CD4-positive, alpha-beta T cell (primary cell): ENCODE measurements at places on chromosomes 11 and 22. TPM values are rescaled to one million over a fixed set of nuclear protein-coding genes. Genes with fewer than 3 reads are reported as not detected.

GRCh38 chr11:113705871-113706655, at the start of gene TMPRSS5:
TSS of gene TMPRSS5 (minus strand) at chr11:113706308. CDS start at chr11:113706224, 84 bp downstream.
- no peak for DNase-seq

DNA sequence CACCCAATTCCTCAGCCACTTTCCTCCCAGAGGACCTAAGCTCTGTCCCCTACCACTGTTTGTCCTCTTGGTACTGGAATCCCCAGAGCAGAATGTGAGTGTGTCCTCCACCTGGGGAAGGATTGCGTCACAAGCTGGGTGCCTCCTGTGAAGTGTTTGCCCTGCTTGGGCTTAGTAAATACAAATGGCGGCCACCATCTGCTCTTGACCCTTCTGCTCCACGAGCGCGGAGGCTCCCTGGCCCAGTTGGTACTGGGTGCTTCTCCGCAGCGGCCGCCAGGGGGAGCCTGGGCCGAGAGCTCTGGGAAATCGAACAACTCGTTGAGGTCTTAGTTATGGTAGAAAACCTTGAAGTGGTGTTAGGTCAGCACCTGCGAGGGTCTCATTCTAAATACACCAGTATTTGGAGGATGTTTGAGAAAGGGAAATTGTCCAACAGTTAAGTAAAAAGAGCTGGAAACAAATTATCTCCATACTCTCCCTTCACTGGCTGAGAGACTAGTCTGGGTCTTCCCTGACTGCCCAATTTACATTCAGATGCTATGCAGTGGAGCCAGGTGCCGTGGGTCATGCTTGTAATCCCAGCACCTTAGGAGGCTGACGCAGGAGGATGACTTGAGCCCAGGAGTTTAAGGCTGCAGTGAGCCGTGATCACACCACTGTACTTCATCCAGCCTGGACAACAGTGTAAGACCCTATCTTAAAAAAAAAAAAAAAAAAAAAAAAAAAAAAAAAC, 74.6 kb upstream of the TEAD1 start:
- DNase-seq = peak; percentile 45

- DNase-seq = no peak
Measured at GRCh38 chr22:50656122-50657070, 16.2 kb upstream of the SHANK3 start.

DNA sequence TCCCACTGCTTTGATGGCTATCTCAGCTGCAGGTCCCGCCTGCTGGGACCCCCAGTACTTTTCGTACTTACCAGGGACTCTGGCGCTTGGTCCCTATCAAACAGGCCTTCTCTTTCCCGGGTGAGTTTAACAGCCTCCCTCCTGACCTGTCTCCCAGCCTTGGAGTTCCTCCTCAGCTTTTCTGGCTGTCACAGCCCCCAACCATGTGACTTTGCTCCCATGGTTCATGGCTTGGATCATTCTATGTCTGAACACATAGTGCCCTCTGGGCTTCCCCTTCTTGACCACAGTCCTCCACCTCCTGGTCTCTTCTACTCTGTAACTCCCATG, 56.9 kb downstream of the PARVA start:
- DNase-seq = no peak

DNA sequence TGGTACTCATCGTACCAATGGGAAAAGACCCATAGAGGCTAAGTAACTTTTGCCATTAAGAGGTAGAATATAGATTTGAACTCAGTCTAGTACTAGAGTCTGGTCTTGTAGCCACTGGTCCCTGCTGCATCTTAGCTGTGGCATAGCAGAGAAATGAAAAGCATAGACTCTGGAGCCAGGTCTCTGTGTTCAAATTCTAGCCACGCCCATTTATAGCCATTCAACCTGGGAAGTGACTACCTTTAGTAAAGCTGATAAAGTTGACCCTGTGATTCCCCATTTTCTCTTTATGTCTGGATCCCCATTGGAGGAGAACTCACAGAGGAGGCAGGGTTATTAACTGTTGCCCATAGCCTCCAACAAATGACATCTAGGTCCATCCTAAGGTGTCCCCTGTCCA, 113.6 kb downstream of the ME3 start:
- no peak for DNase-seq

DNA sequence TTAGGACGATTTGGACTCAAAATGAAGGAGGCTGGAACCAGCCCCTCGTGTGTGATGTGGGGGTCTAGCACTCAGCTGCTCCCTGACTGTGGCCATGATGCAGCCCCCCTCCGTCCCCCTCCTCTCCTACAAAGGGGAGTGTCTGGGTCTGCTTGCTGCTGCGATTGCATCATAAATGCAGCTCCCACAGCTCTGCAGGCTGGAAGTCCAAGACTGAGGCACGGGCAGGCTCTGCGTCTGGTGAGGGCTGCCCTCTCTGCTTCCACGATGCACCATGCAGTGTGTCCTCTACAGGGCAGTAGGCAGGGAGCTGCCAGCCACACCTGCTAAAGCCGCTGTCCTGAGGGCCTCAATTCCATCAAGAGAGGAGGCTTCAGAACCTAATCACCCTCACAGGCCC, 432.1 kb downstream of the BRD1 start:
- DNase-seq = no peak

DNA sequence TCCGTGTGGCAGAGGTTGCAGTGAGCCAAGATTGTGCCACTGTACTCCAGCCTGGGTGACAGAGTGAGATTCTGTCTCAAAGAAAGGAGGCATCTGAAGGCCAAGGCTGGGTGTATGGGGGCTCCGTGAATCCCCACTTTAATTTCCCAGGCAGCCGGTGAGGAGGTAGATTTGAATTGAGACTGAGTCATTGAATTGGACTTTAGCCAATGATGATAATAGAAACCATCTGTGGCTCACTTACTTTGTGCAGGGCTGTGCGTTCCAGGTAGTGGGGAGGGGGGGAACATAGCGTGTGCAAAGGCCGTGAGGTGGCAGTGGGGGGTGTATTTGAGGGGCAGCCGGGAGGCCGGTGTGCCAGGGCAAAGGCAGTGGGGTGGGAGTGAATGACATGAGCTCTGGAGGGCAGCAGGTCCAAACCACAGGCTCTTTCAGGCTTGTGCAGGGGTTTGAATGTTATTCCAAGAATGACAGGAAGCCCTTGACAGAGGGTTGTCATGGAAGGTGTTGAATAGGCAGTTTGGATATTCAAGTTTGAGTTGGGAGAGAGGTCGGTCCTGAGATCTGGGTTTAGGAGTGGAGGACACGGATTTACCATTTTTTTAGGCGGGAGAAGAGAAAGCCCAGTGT, 6.1 kb downstream of the ARHGAP8 start:
- DNase-seq = no peak

- DNase-seq = no peak
Measured at GRCh38 chr22:42966497-42966896, 48.5 kb downstream of the PACSIN2 start.

Gene MYO7A
- total RNA-seq = 0.61 TPM

Gene DGCR6
- 14.6 TPM for total RNA-seq

Gene KCNJ11
- not detected for total RNA-seq

Gene KDM4D
- 0.22 TPM for total RNA-seq

Gene KRTAP5-4
- total RNA-seq = not detected

Gene CABP4
- 8.5 TPM for total RNA-seq

Gene SNX32
- total RNA-seq = 0.33 TPM
